ENCODE measurements at places on chromosomes 1 and 21.

GRCh38 chr1:6694121-6694713 is 7.4 kb downstream of the DNAJC11 start:
- no peak for DNase-seq

- no peak for DNase-seq
Measured at GRCh38 chr1:55695552-55695951, 480.4 kb upstream of the USP24 start.

- no peak for DNase-seq
Measured at GRCh38 chr1:204340081-204340889, 19.4 kb downstream of the PLEKHA6 start.

DNA sequence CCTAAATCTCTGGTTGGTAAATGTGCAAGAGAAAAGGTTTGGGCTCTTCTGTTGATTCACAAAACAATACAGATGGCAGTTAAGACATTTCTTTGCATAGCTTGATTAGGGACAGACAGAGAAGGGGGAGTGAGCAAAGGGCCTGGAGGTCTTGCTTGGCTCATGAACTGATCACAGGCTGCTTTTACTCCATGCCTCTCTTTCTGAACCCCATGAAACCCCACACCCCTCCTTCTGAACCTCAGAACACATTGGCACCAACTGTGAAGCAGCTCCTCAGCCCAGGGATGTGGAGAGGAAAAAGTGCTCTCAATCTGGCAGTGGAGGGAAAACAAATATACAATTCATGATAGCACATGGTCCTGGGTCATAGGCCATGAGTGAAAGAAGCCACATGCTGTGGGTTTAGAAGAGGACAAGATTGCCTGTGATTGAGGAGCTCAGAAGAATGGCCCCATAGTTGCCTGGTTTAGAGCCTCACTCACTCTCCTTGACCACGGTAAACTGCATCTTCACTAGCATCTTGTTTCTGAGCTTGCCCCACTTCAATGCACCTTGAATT is 111.6 kb upstream of the GADD45A start:
- no peak for DNase-seq

GRCh38 chr1:64986903-64987871 is 20.8 kb upstream of the JAK1 start:
- no peak for DNase-seq

DNA sequence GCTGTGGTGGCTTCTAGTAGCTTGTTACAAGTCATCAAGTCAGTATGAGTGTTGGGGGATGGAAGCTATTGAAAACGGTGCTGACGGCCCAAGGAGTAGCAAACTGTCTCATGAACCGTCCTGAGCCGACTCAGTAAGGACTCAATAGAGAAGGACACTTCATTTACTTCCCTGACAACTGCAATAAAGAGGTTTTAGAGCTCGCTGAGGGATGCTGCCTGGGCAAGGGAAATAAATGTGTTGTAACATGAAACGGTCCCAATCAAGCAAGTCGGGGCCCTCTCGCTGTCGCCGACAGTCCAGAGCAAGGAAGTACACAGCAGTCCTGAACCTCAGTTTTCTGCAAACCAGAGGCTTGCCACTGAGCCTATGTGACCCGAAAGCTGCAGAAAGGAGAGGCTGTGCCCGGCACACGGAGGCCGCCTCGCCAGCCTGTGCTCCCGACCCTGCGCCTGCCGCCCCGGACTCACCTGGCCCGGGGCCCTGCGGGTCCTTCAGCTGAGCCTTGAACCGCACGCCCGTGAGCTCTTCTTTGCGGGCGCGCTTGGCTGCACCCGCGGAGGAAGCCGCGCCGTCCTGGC is 423 bp downstream of the URB1 start:
- DNase-seq, result no peak
